ENCODE measurements at places on chromosomes 5 and 9.

GRCh38 chr5:105503950-105504349 lies 1941.4 kb upstream of the NUDT12 start:
- no peak for DNase-seq

- DNase-seq: no peak
Observed at GRCh38 chr5:13511442-13511841, 433.0 kb downstream of the DNAH5 start.

DNA sequence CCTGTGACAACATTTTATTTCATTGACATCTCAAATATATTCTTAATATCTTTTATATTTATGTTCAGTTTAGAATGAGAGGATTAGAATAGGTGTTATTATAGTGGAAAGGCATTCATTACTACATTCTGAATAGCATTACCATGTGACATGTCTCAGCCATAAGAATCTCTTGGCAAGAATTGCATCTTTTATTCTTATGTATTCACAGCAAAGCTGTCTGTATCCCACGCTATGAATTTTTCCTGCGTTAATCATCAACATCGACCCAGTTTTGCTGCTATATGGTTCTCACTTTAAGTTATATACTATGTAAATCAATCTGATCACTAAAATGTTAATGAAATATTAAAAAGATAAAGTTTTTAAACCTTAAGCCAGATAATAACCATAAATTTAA lies 248.6 kb downstream of the TMEM232 start:
- peak; percentile 3 for DNase-seq

GRCh38 chr9:14811844-14812243 lies 89.3 kb upstream of the CER1 start:
- DNase-seq: no peak

DNA sequence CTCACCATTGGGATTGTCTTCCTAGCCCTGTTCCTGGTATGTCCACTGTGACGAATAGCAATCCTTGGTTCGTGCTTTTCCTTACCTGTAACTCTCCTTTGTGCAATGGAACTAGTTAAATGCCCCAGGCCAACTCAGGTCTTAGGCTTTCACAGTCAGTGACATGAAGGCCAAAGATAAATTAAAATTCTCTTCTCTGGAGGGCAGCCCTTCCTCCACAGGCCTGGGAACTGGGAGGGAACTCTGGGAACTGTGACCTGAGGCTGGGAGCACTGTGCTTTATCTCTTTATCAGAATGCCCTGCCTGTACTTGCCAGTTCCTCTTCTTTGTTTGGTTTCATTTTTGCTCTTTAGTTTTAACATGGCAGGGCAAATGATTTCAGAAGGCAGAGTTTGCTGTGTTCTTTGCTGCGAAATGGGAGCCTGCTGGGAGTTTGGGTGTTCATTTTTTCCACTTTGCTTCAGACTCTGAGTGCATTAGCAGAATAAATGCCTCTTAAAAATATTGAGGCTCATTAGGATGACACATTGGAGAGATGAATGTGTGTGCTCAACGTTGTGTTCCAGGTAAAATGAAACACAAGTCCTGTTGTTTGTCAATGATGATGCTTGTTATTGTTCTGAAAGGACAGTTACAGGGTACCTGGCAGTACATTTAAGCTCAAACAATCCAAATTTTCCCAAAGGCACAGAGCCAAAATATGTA lies 118.1 kb downstream of the NUDT12 start:
- DNase-seq: no peak

- peak; percentile 52 for DNase-seq
Observed at GRCh38 chr9:87596862-87597261, 99.2 kb downstream of the DAPK1 start.

GRCh38 chr9:89756891-89757537 lies 152.2 kb downstream of the GADD45G start:
- no peak for DNase-seq

- no peak for DNase-seq
Observed at GRCh38 chr5:56538580-56538979, 276.8 kb upstream of the MAP3K1 start.

- DNase-seq: no peak
Observed at GRCh38 chr5:171475596-171475995, 56.1 kb downstream of the FGF18 start.

DNA sequence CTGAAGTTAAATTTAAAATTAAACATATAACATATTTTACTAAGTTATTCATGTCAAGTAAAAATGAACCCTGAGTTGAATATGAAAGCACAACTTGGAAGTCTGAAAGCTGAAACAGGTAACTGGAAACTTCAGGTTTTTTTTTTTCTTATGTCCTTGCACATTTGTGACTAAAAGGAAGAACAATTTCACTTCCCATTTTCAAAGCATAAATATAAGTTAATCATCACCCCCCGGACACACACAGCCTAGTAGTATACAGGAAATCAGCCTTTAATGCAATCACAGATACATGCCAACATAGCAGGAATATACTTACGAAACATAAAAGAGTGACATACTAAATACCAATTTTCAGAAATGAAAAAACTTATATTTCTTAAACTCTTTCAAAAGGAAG lies 225.9 kb downstream of the RFX3 start:
- DNase-seq: no peak

DNA sequence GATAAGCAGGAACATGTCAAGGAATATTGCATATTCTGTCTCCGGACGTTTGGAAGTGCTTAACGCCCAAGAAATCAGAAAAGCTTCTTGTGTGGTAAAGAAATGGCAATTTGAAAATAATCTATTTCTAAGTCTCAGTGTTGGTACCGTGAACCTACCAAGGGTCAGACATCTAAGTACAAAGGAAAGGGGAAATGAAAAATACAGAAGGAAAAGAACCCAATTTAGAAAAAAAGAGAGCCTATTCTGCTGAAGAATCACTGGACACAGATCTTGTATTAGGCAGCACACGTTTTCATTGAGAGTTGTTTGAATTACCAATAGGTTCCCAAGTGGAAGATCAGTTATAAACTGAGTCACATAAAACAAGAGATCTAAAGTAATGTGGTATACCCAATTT lies 46.9 kb upstream of the CEP78 start:
- no peak for DNase-seq

GRCh38 chr9:14752271-14752670 lies 29.7 kb upstream of the CER1 start:
- no peak for DNase-seq

- DNase-seq: peak; percentile 13
Observed at GRCh38 chr9:78131969-78132700, 100.5 kb upstream of the GNAQ start.

DNA sequence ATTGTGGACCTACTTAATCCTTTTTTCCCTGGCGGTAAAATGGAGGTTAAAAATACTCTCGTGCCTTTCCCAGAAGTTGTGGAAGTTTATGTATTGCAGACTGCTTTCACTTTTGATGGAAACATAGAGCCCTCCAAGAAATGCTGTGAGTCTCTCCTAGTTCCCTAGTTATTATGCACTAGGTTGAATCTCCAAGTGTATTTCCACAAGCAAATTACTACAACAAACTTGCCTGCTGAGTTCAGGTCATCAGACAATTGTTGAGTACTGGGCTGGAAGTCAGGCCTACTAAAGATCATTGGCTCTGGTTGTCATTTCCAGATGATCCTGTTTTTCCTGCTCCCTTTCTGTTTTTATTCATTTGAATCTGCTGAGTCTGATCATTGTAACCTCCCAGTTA lies 104.1 kb downstream of the CD180 start:
- no peak for DNase-seq

DNA sequence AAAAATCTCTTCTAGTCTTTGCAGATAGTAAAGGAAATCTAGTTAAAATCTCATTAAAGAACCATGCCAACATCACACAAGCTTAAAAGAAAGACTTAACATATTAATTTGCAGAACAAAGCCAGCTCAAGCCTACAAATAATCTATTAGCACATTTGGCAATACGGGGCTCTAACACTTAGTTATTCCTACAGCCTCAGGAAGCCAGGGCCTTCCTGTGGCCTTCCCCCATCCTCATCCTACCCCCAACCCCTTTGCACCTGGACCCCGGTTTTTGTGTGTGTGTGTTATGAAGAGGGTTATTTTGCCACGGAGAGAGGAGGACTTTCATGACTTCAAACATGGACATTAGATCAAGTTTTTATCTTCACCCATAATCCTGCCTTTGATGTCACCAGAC lies 64.6 kb downstream of the FOXB2 start:
- no peak for DNase-seq

- no peak for DNase-seq
Observed at GRCh38 chr9:98412101-98412842, 156.8 kb upstream of the TBC1D2 start.

DNA sequence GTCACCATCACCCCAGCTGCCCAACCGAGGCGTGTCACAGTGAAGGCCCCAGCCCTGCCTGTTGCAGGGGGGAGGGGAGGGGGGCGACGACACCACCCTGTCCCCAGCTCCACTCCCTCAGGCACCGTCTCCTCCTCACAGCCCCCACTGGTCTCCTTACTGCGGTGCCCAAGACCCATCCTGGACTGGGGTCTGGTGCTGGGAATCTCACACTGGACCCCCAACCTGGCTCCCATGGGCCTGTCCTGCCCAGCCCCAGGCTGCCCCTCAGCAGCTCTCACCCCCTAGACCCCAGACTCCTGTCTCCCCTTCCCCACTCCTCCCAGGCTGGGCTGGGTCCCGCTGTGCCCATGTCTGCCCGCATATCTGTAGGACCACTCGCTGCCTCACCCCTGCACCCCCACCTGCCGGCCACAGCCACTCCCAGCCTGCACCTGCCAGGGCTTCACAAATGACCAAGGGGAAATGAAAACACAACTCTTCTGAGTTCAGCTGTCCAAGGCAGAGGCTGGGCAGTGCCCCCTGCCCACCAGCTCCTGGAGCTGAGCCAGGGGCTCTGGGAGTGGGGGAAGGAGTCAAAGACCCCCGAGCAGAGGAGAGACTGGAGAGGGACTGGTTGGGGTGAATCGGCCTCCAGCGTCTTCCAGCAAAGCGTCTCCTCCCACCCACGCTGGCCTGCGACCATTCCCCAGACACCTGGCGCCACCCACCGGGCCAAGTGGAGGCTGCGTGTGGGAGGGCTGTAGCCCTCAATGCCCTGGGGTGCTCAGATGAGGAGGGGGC lies 32.6 kb upstream of the EGFL7 start:
- peak; percentile 61 for DNase-seq

DNA sequence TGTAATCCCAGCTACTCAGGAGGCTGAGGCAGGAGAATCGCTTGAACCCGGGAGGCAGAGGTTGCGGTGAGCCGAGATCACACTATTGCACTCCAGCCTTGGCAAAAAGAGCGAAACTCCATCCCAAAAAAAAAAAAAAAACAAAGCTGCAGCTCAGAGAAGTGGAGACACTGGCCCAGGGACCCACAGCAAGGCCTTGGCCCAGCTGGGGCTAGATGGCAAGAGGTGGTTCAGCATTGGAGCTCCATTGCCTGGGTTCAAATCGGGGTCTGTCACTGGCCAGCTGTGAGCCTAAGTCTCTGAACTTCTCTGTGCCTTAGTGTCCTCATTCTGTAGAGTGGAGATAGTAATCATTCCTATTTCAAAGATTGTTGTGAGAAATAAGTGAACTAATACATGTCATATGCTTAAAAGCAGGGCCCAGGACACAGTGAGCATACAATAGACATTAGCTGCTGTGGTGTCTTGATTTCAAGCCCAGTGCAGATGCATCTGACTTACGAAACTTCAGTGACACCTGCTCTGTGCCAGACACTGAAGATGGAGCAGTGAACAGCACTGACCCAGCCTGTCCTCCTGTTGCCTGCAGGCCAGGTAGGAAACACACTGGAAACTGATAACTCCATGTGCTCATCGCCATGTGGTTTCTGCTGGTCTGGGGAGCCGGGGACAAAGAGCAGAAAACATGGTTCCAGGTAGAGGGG lies 127.7 kb downstream of the C9orf50 start:
- no peak for DNase-seq

GRCh38 chr9:87149799-87150198 lies 202.5 kb upstream of the GAS1 start:
- peak; percentile 46 for DNase-seq

DNA sequence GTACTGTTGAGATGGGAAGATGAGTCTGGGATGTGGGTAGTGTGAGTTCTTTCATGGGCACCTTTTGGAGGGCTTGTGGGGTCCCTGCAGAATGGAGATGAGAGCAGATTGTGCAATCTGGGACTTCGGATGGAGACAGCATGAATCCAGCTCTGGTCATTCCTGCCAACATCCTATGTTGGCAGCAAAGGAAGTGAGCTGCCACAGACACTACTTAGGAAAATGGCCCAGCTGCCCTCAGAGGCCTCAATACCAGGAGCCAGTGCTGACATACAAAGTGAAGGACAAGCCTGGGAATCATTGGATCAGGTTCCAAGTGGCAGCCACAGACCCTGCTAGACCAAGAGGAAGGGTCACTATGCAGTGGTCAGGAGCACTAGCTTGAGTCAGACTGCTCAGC lies 402.8 kb downstream of the CDK5RAP2 start:
- DNase-seq: no peak

DNA sequence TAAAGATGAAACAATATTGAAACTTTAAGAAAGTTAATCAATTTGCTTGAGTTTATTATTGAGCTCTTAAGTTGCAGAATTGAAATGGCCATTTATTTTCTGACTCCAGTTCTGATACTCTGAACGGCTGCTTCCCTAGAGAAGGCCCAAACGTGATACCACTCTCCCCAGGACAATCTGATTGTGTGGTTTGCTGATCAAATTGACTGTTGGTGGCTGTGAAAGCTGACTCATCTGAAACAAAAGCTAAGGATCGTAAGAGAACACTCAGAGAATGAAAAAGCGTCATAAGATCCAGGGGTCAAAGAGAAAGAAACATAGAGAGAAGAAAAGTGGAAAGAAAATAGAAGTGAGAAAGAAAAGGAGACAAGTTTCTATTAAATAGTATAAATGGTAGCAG lies 147.2 kb downstream of the IZUMO3 start:
- DNase-seq: no peak

All from AG08395 (cell line).